Left kidney (tissue), 8 donors: ENCODE measurements at places on chromosomes 1 and 21. TPM values are rescaled to one million over a fixed set of nuclear protein-coding genes. Genes with fewer than 3 reads are reported as not detected.

The PROX1 gene
- 8.5 TPM for polyA plus RNA-seq

The CLDN8 gene
- polyA plus RNA-seq = 48.9 TPM

The VASH2 gene
- polyA plus RNA-seq = 27.2 TPM

- no peak for DNase-seq
Observed at GRCh38 chr1:165054627-165055026, 301.9 kb downstream of the LMX1A start.

- DNase-seq = no peak
Observed at GRCh38 chr1:115890580-115890979, 49.7 kb upstream of the NHLH2 start.

DNA sequence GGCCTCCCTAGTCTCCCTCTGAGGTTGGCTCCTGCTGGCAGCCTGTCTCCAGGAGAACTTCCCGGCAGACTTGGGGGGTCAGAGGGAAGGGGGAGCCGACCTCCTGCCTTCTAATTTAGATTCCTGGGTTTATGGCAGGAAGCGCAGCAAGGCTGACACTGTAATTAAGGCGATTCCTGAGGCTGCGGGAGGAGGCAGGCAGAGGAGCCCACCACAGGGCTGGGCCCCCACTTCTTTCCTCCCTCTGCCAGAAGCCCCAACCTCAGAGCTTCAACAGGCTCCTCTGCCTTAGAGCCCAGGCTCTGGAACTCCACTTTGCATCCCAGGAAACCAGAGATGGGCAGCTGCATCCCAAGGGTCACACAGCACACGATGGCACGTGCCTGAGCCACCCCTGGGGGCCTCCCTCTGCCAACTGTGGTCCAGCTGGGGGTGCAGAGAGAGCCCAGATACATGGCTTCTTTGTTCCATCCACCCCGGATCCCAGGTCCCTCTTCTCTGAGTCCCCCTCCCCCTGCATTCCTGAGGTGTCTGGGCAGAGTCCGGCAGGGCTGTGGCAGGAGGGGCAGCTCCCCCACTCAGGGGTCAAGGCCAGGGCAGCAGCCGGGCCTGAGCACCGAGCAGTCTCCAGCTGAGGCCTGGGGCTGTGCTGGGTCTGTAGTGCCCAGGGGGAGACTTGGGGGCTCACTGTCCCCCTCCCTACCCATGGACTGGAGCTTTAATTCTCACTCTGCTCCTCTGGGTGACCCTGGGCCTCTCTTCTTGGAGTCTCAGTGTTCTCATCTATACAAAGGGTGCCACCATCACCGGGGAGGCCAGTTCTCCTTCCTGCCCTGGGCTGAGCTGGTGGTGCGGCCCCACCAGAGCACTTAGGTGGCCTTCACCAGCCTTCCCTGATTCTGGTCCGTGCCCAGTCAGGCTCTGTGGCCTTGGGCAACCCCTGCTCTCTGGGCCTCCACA lies 39.4 kb upstream of the FAM131C start:
- DNase-seq = peak; percentile 53

DNA sequence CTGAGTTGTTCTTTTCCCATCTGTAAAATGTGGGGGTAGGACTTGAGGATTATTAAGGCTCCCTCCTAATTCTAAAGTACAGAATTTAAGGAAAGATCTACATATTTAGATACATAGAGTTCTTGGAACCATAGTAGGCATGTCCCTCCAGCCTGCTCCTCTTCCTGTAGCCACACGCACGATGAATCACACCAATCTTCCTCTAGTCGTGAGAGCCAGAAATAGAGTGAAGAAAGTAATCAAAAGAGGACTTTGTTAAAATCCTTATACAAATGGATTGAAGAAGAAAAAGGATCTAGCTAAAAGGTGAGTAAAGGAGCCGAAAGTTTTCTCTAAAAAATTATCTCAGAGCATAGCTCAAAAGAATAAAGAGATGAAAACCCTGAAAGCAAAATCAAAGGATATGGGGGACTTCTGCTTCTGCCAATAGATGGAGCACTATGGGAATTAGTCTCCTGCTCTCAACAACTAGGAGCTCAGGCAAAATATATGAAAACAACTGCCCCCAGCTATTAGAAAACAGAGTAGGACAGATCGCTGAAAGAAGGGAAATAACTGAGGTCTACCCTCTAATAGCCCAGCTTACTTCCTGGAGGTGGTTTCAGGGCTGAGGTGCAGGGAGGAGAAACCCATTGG lies 8.5 kb downstream of the C1orf141 start:
- no peak for DNase-seq

GRCh38 chr1:244778344-244778743 lies 57.1 kb upstream of the COX20 start:
- DNase-seq = no peak
